ENCODE measurements at places on chromosomes 2 and 18.
A peak's percentile ranks its signal among the peaks of the same experiment; 100 is the strongest.

GRCh38 chr2:174442546-174443510 lies 44.0 kb downstream of the GPR155 start:
- DNase-seq = peak; percentile 32

GRCh38 chr18:61831071-61831470 lies 61.7 kb downstream of the RNF152 start:
- peak; percentile 69 for DNase-seq

DNA sequence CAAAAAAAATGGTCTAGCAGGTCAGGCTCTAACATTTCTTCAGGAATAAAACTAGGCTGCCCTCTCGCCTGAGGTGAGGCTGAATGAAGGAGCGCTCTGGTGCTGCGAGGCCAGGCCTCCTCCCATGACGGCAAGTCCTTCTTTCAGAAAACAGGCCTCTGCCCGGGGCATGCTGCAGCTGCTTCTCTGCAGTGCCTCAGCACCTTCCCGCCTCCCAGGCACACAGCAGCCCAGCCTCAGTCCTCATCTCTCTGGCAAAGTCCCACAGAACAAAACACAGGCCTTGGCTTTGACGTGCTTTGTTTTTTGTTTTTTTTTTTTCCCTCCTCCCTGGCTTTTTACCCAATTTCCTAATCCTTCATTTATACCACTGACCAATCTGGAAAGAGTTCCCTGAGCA lies 74.8 kb downstream of the BCL11A start:
- DNase-seq = no peak

DNA sequence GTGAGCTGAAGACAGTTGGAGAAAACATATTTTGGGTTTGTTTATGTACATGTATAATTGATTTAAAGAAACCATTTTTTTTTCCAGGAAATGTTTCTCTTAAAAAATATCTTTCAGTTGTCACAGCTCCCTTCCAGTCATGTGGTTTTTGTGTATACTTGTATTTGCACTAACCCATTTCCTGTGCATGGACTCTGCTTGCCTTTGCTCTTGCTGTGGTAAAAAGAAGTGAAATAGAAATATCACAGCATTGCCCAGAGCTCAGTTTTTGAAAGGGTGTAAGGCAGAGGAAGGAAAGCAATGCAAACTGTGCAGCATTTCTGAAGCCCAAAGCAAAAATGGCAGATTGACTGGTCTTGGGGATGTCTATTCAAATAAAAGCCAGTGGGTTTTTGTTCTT lies 10.4 kb upstream of the DOCK10 start:
- DNase-seq = no peak

GRCh38 chr2:72619626-72620025 lies 206.2 kb downstream of the EXOC6B start:
- DNase-seq = no peak

GRCh38 chr2:74007121-74007520 lies 22.4 kb downstream of the TET3 start:
- DNase-seq = no peak

GRCh38 chr2:152485954-152486736 lies 151.2 kb downstream of the FMNL2 start:
- DNase-seq = no peak

GRCh38 chr2:208142240-208142924 lies 3.6 kb downstream of the CRYGB start:
- no peak for DNase-seq

Data from kidney capillary endothelial cell (primary cell).